ENCODE measurements at places on chromosomes 13 and 19.
A peak's percentile ranks its signal among the peaks of the same experiment; 100 is the strongest.

DNA sequence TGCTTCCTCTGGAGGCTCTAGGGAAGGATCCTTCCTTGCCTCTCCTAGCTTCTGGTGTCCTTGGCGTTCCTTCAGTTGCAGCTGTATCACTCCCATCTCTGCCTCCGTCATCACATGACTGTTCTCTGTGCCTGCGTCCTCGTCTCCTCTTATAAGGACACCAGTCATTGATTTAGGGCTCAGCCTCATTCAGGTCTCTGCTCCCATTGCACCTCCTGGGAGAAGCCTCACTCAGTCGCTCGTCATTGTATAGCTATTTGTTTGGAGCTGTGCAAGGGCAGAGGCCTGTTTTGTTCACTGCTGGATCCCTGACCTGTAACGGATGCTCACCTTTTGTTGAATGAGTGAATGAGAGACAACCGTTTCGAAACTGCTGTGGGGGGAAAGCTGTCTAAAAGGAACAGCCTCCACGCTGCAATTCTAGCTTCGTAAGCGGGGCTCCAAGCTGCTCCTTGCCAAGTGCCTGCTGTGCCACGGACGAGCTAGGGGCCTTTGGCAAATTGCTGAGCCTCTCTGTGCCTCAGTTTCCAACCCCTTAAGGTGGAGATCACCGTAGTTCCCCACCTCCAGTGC is 17.2 kb downstream of the BRSK1 start:
- DNase-seq: no peak

DNA sequence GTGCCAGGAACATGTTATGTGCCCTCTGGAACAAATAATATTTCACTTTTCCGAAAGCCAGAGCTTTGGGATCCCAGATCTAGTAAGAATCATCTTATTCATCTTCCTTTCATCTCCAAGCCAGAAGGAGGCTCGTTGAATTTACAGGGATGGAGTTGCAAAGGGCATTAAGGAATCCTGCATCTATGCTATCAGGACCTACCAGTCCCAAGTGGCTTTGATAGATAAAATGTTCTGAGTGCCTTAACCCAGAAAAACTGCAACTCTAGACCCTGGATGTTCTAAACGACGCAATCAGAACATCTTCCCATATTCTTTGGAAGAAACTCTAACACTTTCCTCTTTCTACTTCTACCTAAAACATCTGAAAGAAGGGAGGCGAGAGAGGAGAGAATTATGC is 9.2 kb upstream of the EDDM13 start:
- DNase-seq: no peak

DNA sequence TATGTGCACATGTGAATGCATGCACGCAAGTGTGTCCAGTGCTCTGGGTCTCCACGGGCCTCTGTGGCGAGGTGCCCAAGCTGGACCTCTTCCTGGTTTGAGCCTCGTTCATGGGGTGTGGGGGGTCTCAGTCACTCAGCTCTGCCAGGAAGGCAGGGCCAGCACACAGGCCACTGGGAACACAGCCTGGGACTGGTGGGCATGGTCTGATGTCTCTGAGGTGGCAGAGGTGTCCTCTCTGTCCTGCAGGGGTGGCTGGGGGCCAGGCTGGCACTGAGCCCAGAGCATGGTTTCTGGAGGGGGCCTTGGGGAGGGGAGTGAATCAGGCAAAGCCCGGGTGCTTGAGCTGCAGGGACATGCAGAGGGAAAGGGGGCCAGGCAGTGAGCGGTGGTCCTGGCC is 9.4 kb downstream of the LRP3 start:
- DNase-seq: no peak

GRCh38 chr13:44140888-44141724 is 232.5 kb upstream of the SERP2 start:
- no peak for DNase-seq

- DNase-seq: no peak
Measured at GRCh38 chr13:47112205-47112902, 215.5 kb upstream of the HTR2A start.

DNA sequence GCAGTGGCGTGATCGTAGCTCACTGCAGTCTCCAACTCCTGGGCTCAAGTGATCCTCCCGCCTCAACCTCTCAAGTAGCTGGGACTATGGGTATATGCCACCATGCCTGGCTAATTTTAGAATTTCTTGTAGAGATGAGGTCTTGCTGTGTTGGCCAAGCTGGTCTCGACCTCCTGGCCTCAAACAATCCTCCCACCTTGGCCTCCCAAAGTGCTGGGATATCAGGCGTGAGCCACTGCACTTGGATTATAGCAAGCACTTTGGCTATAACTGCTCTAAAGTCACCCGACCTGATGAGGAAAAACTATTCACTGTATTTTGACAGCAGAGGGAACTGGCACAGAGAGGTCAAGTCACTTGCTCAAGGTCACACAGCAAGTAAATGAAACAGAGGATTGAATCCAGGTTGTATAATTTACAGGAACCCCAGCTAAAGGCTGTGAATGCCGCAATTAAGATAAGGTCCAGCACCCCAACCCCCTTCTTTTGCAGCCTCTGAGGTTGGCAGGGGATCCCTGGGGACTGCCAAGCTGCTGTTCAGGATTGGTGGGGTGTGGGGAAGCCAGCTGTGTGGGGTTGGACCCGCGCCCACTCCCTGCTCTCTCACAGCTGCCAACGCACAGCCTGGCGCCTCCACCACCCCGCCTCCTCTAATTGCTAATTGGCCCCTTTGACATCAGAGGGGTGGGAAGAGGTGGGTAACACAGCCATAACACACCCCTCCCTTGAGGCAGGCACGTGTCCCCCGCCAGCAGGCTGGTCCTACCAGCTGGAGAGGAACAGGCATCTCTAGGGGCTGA is 6.0 kb downstream of the TMIGD2 start:
- DNase-seq: no peak

GRCh38 chr13:33257841-33258807 is 27.4 kb downstream of the STARD13 start:
- DNase-seq: no peak

DNA sequence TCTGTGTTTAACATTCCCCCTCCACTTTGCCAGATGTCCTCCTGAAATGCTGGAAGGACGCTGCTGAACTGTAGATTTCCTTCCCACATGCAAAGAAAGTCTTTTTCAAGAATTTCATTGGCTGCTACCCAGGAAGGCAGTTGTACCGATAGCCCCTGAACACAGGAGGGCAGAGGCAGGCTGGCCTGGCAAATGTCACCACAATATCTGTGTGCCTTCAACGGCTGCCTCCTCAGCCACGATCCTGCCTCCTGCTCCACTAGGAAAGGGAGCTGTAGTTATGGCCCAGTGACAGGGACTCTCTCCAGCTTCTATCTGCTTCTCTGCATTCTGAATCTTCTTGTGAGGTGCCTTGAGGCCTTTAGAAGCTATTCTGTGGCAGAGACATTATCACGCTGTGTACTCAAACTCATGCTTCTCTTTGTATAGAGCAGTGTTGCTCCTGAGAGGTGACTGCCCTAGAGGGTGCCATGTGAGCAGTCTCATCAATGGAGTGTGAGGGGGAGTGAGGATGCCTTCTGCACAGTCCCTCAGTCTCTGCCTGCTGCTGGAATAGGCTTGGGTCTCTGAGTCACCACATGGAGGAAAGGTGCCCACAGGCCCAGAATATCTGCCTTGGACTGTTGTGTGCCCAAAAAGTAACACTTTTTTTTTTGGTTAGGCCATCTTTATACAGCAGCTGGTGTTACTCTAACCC is 279.8 kb downstream of the DNAJC15 start:
- DNase-seq: peak; percentile 41

DNA sequence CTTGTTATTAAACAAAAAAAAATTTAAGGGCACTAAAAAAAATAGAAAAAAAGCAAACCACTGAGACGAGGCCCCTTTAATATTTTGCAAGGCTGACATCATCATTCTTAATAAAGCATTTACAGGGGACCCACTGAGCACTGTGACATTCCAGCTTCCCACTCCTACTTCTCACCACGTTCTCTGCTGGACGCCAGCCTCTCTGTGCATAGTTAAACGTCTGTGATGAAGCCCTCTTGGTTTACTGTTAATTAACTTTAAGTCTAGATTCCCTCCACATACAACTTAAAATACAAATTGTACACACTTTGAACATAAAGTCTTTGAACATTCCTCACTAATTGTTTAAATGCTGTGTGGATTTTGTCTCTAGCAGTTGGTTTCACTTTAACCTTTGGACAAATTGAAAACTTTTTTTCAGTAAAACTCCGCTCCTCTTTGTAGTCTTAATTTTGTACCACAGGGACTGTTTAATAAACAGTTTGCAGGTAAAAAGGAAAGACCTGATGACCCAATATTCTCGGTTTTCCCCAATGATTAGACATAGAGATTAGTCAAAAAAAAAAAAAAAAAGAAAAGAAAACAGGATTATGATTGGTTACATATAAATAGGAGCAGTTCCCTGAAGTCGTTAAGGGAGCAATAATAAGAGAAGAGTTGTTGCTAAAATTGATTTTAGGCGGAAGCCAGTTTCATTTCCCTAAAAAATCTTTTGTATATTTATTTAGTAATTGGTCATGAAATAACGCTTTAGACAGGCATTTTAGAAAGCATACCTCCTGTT is 219.8 kb downstream of the MZT1 start:
- no peak for DNase-seq

DNA sequence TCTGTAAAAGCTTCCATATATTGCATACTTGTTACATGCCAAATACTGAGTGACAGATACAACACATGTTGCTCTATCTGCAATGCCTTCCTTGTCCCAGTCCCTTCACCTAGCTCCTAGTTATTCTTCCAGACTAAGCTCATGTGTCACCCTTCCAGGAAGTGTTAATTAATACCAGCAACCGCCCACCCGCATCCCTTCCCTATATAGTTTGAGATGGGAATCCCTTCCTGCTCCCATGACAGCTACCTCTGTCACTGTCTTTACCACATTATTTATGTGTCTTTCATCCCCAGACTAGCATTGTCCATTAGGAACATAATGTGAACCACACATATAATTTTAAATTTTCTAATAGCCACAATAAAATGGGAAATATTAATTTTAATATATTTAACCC is 49.5 kb upstream of the FRY start:
- no peak for DNase-seq

GRCh38 chr19:32168111-32168510 is 177.3 kb upstream of the ZNF507 start:
- no peak for DNase-seq

DNA sequence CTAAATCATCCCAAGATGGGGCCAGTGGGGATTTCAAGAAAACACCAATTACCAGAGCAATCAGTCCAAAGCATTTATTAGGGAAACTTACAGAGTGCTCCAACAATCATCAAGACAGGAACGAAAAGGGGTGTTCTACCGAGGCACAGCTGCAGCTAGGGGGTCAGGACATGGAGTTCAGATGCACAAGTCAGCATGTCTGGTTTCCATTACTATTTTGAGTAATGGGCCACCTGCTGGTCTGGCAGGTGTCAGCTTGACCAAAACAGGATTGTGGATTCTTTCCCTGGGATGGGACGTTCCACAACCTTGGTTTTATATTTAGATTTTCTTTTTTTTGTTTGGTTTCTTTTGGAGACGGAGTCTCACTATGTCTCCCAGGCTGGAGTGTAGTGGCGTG is 3.9 kb upstream of the UBL5 start:
- no peak for DNase-seq

DNA sequence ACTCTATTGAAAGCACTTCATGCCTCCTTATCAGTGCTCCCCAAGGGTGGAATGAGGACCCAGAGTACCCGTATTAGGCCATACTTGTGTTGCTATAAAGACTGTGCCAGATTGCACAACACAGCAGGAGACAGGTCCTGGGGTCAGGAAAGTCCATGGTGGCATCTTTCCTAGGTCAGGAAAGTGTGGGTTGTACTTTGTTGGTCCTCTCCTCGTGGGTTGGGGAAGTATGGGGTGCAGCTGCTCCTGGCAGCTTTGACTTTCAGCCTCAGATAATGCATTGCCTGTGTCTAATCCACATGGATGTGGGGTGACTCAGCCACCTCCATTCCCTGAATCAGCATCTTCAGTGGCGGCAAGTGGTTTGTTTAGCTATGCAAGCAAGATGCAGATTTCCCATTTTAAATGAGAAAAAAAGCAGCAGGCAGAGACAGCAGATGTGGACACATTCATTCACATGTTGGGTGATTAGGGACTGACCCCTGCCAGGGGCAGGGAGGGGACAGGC is 8.4 kb upstream of the CYP2B6 start:
- no peak for DNase-seq

GRCh38 chr19:16024266-16025107 is 51.8 kb upstream of the TPM4 start:
- DNase-seq: no peak
